ENCODE measurements at places on chromosomes 11 and 22. TPM values are rescaled to one million over a fixed set of nuclear protein-coding genes. Genes with fewer than 3 reads are reported as not detected.

Gene TRPM5
- total RNA-seq = not detected

DNA sequence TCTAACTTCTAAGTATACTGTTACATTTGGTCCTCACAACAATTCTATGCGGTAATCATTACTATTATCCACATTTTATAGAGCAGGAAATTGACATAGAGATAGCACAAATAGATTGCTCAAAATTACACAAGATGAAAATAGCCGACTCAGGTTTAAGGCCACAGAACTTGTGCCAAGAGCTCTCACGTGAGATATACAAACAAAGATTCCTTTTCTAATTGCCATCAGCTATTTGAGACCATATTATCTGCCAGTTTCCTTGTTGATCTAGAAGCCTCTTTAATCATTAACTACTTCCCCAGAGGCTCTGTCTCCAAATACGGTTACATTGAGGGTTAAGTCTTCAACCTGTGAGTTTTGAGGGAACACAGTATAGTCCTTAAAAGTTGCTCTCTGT lies 61.0 kb upstream of the GLYATL1B start:
- no peaks in the 10 kb centered on the region for H3K4me1 ChIP-seq
- no peak overlapping the region for H3K27ac ChIP-seq
- no peak for DNase-seq
- H3K4me3 ChIP-seq = no peak overlapping the region

DNA sequence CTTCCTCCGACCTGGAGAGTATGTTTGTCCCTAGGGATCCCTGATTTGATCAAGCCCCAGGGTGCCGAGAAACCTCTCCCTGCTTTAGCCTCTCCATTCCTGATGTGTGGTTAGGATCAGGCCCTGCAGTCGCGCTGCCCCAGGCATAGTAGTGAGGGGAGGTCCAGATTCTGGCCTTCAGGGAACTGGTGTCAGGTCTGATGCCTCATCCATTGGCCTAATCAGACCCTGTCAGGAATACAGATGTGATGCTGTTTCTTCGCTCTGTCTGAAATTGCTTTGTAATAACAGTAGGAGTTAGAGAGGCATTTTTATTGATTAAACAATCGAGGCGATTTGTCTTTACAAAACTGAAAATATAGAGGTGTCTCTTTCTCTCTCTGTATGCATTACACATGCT lies 75.2 kb downstream of the GRIK4 start:
- H3K4me1 ChIP-seq = no peaks in the 10 kb centered on the region
- no peak overlapping the region for H3K27ac ChIP-seq
- no peak overlapping the region for H3K4me3 ChIP-seq

DNA sequence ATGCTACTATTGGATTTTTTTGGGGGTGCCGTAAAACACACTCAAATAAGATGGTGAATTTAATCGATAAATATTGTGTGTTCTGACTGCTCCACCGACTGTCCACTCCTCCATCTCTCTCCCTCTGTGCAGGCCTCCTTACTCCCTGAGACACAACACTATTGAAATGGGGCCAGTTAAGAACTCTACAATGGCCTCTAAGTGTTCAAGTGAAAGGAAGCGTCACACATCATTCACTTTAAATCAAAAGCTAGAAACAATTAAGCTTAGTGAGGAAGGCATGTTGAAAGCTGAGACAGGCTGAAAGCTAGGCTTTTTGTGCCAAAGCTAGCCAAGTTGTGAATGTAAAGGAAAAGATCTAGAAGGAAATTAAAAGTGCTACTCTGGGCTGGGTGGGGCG lies 156.7 kb downstream of the CTTN start:
- no peaks in the 10 kb centered on the region for H3K27me3 ChIP-seq
- no peaks in the 10 kb centered on the region for H3K4me1 ChIP-seq
- no peak overlapping the region for H3K4me3 ChIP-seq
- DNase-seq = no peak
- no peaks in the 10 kb centered on the region for H3K36me3 ChIP-seq

Gene INPP5J
- total RNA-seq = 0.22 TPM

Gene SNX32
- total RNA-seq = 2.0 TPM

Gene CBLIF
- total RNA-seq = not detected

Gene PATE4
- total RNA-seq = not detected

DNA sequence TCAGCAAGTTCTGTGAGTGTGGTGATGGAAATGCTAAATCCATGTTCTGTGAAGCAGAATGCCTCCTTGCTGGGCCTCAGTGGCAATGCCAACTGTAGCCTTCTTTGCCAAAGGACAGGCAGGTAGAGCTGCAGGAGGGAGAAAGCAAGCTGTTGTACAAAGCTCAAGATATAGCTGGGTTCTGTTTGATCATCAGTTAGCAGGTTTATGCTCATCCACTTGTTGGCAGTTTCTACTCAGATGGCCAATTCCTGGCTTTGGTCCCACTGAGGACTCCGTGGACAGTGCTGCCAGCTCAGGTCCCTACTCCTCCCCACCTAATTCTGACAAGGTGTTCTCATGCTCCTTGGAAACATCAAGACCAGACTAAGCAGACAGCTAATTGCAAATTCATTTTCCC lies 65.1 kb downstream of the PRSS23 start:
- H3K27me3 ChIP-seq = no peaks in the 10 kb centered on the region
- no peaks in the 10 kb centered on the region for H3K36me3 ChIP-seq
- no peak overlapping the region for H3K4me3 ChIP-seq
- H3K27ac ChIP-seq = no peak overlapping the region
- H3K4me1 ChIP-seq = no peaks in the 10 kb centered on the region

GRCh38 chr11:88555018-88555828 lies 217.7 kb upstream of the CTSC start:
- no peak overlapping the region for H3K4me3 ChIP-seq
- H3K36me3 ChIP-seq = no peaks in the 10 kb centered on the region
- no peaks in the 10 kb centered on the region for H3K27me3 ChIP-seq
- H3K27ac ChIP-seq = no peak overlapping the region
- H3K4me1 ChIP-seq = no peaks in the 10 kb centered on the region

Gene OR5P2
- not detected for total RNA-seq

- no peak overlapping the region for H3K4me3 ChIP-seq
- no peaks in the 10 kb centered on the region for H3K4me1 ChIP-seq
- no peak overlapping the region for H3K27ac ChIP-seq
- no peak for DNase-seq
These were observed 1045.3 kb downstream of the BRD1 start for GRCh38 chr22:48782326-48782725.

Gene SCUBE1
- total RNA-seq = 0.07 TPM

Gene PIK3IP1
- 32.2 TPM for total RNA-seq

DNA sequence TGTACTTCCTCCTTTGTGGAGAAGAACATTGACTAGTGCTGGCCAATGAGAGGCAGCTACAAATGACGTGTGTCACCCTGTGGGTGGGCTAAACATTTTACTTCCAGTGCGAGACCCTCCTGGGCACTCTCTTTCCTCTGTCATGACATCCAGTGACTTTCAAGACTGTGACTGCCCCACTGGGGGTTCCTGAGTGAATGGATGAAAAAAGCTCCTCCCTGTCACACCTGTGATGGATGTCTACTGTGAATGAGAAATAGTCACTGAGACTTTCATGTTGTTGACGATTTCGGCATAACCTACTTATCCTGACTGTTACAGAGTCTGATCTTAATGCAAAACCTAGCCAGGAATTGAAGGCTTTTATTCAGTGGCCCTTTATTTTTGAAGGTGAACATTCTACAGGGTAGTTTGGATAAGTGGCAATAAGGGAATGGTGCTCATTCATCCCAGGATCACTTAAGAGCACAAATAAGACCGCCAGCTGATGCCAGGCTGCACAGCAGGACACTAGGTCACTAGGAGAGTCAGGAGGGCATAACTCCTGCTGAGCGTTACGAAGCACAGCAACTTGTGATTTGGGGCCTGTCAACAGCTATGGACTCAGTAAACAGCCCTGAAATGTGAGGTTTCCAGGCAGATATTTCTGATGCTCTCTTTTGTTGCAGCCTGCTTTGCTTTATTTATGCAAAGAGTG lies 636.6 kb downstream of the NTM start:
- no peaks in the 10 kb centered on the region for H3K36me3 ChIP-seq
- no peak for DNase-seq
- H3K27me3 ChIP-seq = no peaks in the 10 kb centered on the region
- no peak overlapping the region for H3K4me3 ChIP-seq

GRCh38 chr11:35215945-35216344 lies 77.0 kb downstream of the CD44 start:
- no peak overlapping the region for H3K4me3 ChIP-seq
- no peak for DNase-seq
- H3K27me3 ChIP-seq = no peaks in the 10 kb centered on the region
- peaks cover 50% of the 10 kb centered on the region for H3K36me3 ChIP-seq
- peaks cover 52% of the 10 kb centered on the region for H3K4me1 ChIP-seq

GRCh38 chr11:79353706-79354105 lies 87.1 kb downstream of the TENM4 start:
- no peaks in the 10 kb centered on the region for H3K27me3 ChIP-seq
- no peaks in the 10 kb centered on the region for H3K4me1 ChIP-seq
- H3K36me3 ChIP-seq = no peaks in the 10 kb centered on the region
- H3K27ac ChIP-seq = no peak overlapping the region
- H3K4me3 ChIP-seq = no peak overlapping the region

Gene SMIM35
- total RNA-seq = 0.63 TPM

Gene IL17REL
- total RNA-seq = 0.29 TPM

Gene MCHR1
- not detected for total RNA-seq

Gene CELSR1
- 0.15 TPM for total RNA-seq

Gene MAPK8IP2
- total RNA-seq = 0.20 TPM

DNA sequence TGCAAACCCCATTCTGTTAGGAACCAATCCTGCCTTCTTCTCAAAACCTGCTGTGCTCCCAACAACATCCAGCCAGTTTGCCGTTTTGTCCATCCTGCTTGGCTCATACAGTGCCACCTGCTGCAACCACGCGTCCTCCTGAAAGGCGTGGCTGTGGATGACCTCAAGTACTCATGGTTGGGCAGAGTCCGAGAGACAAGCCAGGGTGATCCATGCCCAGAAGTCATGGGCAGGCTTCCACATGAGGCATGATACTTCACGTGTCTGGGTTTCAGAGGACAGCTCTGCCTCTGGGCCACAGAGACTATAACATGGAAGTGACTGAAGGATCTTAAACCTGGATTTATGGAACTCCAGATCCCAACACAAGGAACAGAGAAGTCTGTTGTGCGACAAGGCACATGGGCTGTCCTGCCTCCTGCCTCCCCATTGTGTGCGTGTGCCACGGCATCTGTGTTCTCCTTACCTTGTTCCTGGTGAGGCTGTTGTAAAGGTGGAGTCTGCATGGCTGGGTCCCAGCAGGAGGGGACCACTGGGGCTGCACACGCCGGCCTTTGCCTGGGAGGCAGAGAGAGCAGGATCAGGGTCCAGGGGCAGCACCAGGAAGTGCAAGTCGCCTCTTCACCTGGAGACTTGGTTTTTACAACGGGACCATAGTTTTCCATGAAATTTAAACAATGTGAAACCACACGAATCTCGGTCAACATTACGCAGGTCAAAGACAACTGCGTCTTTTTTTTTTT lies 15.4 kb downstream of the CARS1 start:
- no peak for DNase-seq
- peaks cover 38% of the 10 kb centered on the region for H3K36me3 ChIP-seq
- H3K27me3 ChIP-seq = no peaks in the 10 kb centered on the region
- H3K4me3 ChIP-seq = no peak overlapping the region
- H3K4me1 ChIP-seq = peaks cover 14% of the 10 kb centered on the region

DNA sequence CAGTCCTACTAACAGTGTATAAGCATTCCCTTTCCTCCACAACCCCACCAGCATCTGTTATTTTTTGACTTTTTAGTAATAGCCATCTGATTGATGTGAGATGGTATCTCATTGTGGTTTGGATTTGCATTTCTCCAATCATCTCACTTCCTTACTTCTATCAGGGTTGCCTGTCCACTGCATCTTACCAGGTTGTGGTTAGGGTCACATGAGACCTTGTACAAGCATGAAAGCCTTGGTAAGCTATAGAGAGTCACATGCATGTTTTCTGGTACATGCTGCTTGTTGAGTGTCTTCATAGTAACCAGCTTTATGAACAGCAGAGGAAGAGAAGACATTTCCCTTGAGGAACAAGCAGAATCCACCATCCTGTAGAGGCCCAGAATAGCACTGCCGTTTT lies 102.9 kb upstream of the PAX6 start:
- H3K4me3 ChIP-seq = no peak overlapping the region
- no peaks in the 10 kb centered on the region for H3K4me1 ChIP-seq
- no peak for DNase-seq
- no peaks in the 10 kb centered on the region for H3K27me3 ChIP-seq
- H3K27ac ChIP-seq = no peak overlapping the region

Gene ARHGAP1
- 56.8 TPM for total RNA-seq

- DNase-seq = no peak
- peak overlapping the region; percentile 9 for H3K27ac ChIP-seq
- no peaks in the 10 kb centered on the region for H3K4me1 ChIP-seq
These were observed 24.1 kb upstream of the ASPHD2 start for GRCh38 chr22:26404851-26405421.

Gene FIBIN
- total RNA-seq = not detected

Gene DCDC1
- 0.07 TPM for total RNA-seq

- no peak overlapping the region for H3K27ac ChIP-seq
- H3K4me1 ChIP-seq = no peaks in the 10 kb centered on the region
- no peaks in the 10 kb centered on the region for H3K36me3 ChIP-seq
- no peak overlapping the region for H3K4me3 ChIP-seq
- no peaks in the 10 kb centered on the region for H3K27me3 ChIP-seq
These were observed 97.7 kb downstream of the MPPED2 start for GRCh38 chr11:30488304-30488998.

DNA sequence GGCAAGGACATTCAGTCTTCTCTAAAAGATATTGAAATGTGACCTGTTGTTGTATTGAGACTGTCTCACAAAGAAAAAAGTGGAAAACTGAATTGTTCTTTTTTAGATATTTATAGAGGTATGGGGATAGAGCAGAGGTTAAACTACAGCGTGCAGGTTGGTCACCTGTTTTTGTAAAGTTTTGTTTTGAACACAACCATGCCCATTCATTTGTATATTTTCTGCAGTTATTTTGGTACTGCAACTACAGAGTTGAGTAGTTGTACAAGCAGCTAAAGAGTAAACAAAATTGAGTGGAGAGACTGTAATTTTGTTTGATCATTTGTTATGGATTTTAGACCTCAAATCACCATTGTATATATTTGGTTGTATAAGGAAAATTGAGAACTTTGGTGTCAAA lies 11.3 kb downstream of the EED start:
- peaks cover 5% of the 10 kb centered on the region for H3K4me1 ChIP-seq
- peaks cover 6% of the 10 kb centered on the region for H3K36me3 ChIP-seq
- H3K27ac ChIP-seq = no peak overlapping the region
- no peak overlapping the region for H3K4me3 ChIP-seq

Data from CD8-positive, alpha-beta memory T cell (primary cell).